CD4-positive, alpha-beta T cell treated with Interleukin-12 subunit alpha and Interleukin-12 subunit beta, for 1 hour (primary cell): ENCODE measurements at places on chromosomes 6 and 20.
A peak's percentile ranks its signal among the peaks of the same experiment; 100 is the strongest.

GRCh38 chr6:157244780-157245179 is 78.5 kb downstream of the TMEM242 start:
- DNase-seq = no peak

GRCh38 chr6:41589223-41589622 is 43.0 kb downstream of the FOXP4 start:
- DNase-seq = no peak

GRCh38 chr6:138719744-138720143 is 53.8 kb upstream of the CCDC28A start:
- no peak for DNase-seq

GRCh38 chr6:63452125-63452524 is 120.2 kb upstream of the LOC128125822 start:
- no peak for DNase-seq

GRCh38 chr20:63085151-63085861 is 78.5 kb upstream of the BHLHE23 start:
- DNase-seq = no peak

DNA sequence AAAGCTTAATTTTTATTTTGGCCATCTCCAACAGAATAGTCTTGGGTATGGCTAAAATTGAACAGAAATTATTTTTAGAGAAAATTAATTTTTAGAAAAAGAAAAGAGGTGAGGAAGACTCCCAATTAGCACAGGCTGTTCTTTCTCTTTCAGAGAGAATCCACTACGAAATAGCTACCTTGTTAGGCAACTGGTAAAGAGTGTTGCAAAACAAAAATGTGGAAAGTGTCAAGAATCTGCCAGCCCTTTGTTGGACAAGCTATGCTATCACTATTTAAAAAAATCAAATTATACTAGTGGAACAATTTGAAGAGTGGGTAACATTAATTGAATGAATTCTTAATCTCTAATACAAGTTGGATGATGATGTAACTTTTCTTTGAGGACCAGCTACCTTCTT is 19.2 kb upstream of the ZSCAN9 start:
- DNase-seq = no peak

DNA sequence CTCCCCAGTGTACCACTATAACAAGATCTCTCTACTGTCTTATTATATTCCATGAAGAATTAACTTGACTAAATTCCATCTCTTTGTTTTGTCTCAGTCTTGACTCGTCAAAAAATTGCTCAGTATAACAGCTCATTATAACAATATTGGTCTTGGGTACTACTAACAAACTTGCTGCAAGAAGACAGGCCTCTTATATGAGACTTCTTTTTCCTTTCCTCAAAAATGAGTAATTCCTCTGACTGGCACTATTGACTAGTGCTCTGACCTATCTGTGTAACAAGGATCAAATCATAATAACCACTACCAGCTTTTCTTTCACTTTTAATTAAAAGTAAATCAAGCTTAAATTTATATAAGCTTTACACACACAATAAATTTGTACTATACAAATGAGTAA is 91.3 kb upstream of the THEMIS start:
- DNase-seq = no peak

GRCh38 chr20:33686984-33687366 is 790 bp upstream of the E2F1 start:
- no peak for DNase-seq

DNA sequence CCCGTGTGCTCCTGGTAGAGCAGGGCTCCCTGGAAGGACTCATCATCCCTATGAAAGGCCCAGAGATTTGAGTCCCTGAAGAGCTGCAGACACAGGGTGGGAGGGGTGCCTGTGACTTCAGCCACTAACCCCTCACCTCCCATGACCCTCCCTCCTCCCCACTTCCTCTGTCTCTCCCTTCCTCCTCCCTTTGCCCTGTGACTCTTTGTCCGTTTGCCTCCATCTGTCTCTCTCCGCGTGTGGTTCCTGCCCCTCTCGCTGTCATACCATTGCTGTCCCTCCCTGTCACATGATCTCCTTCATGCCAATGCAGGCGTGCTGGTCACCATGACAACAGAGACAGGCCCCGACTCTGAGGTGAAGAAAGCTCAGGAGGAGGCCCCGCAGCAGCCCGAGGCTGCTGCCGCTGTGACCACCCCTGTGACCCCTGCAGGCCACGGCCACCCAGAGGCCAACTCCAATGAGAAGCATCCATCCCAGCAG is 19.0 kb downstream of the EPB41L1 start:
- DNase-seq = no peak

DNA sequence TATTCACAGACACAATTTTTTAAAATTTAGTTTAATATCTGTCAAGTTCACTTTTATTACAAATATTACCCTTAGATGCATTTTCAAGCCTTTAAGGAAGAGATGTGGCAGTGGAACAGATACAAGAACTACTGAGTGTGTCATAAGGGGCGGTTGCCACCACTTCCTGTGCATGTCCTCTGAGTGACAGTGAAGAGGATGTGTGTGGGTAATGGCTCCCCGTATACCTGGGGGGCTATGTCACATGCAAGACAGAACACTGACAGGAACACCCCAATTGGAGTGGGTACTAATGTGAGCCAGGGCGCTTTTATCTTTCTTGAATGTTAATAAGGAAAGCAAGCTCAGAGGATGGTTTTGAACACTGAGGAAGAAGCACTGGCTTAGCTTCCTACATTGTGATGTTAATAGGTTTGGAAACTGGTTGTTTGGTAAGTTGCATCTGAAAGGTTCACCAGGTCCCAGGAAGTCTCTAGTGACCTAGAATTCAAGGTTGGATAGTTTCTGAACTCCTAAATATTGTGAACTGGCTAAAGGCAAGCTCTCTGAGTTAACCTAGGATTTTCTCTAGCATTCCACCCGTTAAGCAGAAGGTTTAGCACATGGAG is 83.4 kb upstream of the ASF1A start:
- peak; percentile 82 for DNase-seq

DNA sequence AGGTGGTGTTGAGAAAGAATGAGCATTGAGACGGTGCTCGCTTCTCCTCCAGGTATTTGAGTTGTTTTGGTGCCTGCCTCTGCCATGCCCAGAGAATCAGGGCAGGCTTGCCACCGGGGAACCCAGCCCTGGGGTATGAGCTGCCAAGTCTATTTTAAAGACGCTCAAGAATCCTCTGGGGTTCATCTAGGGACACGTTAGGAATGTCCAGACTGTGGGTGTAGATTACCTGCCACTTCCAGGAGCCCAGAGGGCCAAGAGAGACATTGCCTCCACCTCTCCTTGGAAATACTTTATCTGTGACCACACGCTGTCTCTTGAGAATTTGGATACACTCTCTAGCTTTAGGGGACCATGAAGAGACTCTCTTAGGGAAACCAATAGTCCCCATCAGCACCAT is 28.3 kb downstream of the SAYSD1 start:
- DNase-seq = no peak

- no peak for DNase-seq
These were observed 304.1 kb downstream of the RFPL4B start for GRCh38 chr6:112651239-112651638.

DNA sequence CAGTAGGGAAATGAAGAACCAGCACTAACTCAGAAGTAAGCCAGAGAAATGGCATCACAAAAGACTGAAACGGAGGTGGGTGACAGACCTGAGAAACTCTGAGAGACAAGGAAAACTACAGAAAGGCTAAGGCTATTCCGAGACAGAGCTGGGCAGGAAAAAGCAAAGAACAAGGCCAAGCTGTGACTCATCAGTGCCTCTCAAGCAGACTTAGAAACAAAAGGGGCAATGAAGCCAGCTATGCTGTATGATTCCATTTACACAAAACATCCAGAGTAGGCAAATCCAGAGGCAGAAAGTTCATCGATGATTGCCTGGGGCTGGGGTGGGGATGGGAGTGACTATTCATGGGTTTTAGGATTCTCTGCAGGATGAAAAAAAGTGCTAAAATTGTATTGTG is 50.0 kb downstream of the SLC23A2 start:
- no peak for DNase-seq

DNA sequence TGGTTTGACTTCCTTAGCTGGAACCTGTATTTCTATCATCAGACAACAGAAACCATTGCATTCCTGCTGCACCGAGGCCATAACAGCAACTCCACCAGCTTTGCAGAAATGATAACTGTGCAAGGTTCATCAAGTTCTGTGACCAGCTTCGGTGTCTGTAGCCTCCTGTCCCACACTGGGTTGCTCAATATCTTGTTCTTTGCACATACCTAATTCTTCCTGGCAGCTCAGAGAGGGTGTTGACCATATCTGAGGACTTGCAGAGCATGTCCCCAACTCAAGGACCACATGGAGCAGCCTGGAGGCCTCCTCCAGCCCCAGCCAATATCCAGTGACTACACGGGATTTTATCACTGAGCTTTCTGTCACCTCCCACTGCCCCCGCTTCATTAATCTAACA is 59.3 kb upstream of the SCAF8 start:
- DNase-seq = no peak

DNA sequence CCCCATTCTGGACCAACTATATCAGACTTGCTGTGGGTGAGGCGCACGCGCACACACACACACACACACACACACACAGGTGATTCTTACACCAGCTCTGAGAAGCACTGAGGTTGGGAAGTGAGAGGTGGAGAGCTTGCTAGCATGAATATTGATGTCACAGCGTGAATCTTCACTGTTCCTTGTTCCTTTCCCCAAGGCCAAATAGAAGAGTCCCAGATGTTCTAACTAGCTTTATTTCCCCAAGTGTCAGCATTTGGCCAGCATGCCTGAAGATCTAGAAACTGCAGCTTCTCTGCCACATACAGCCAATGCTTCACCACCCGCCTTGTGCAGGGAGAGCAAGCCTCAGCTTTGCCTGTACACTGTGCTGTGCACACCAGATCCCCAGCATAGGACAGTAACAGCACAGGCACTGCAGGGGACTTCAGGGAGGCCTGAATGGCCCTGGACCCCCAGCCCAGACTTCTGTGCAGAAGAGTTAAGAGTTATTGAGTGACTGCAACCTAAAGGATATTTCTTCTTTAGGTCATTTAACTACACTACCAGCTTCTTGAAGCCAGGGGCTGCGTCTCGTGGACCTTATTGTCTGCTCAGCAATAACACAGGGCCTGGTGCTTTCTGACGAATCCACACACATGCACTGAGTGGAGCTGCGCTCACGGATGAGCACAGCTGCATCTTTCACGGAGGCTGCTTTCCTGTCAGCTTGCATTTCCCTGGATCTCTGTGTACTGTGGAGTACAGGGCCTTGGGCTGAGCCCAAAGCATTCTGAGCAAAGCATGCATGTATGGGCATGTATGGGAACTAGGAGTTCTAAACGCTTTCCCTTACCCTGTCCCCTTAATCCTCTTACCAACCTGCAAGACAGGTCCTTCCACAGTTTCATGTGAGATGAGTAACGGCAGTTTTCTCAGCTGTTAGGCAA is 13.9 kb upstream of the CD93 start:
- DNase-seq = no peak

- DNase-seq = no peak
These were observed 30.8 kb upstream of the COL21A1 start for GRCh38 chr6:56278171-56278591.

GRCh38 chr6:163395122-163395830 is 19.2 kb upstream of the QKI start:
- no peak for DNase-seq

GRCh38 chr6:54473328-54473727 is 165.1 kb downstream of the TINAG start:
- no peak for DNase-seq

DNA sequence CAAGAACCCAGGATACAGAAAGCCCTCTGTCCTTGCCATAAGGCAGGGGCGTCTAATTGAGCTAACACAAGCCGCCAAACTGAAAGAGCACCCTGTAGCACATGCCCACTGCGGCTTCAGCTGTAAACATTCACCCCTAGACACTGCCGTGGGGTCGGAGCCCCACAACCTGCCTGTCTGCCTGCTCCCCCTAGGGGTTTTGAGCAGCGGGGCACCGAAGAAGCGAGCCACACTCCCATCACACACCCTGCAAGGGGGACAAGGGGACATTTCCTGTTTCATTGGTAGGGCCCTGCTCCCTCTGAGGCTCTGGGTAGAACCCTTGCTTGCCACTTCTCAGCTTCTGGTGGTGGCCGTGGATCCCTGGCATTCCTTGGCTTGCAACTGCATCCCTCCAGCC is 45.2 kb upstream of the BCLAF1 start:
- DNase-seq = no peak

DNA sequence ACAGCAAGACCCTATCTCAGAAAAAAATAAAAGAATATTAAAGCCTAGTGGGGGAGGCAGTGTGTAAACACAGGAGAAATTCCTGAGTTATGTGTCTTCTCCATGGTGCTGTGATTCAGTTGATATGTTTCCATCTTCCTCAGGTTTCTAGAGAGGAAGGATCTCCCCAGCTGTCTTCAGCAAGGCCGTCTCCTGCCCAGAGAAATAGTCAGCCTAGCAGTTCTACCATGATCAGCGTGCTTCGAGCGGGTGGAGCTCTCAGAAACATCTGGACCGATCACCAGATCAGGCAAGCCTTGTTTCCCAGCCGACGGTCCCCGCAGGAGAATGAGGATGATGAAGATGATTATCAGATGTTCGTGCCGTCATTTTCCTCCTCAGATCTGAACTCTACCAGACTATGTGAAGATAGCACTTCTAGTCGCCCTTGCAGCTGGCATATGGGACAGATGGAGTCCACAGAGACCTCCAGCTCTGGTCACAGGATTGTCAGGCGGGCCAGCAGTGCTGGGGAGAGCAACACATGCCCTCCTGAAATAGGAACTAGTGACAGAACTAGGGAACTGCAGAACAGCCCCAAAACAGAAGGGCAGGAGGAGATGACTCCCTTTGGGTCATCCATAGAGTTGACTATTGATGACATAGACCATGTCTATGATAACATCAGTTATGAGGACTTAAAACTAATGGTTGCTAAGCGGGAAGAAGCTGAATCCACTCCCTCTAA is 34.9 kb upstream of the MTHFD1L start:
- no peak for DNase-seq

GRCh38 chr6:149922642-149923326 is at the start of gene RAET1G:
Gene RAET1G (minus strand): TSS chr6:149923121. CDS start chr6:149923010, 111 bp downstream.
- DNase-seq = peak; percentile 86

- DNase-seq = no peak
These were observed 213.0 kb upstream of the SUPT3H start for GRCh38 chr6:45590696-45591184.

DNA sequence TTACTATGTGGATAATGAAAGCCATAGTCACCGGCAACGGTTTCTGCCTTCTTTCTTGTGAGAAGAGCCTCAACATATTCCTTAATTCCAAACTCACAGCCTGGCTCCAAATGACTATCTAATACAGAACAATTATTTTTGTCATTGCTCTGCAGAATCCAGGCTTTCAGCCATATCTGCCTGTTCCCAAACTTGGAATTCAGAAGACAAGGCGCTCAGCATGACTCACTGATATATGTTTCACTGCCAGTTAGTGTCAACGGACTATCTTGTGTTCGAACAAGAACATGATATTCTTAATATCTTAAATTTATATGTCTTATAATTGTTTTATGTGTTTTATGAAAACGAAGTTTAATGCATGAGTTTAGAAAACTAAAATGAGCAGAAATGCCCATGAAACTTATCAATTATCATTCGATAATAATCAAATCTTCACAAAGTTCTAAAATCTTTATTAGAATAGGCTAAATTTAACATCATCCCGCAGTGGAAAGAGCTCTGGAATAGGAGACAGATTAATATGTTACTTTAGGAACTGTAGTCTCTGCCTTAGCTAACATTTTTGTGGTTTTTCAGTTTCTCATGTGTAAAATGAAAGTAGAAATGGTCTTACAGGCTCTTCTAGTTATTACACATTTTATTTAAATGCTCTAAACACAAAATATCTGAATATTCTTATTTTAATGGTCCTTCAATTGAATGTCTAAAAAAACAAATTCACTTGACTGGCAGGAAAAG is 669.3 kb upstream of the GJE1 start:
- no peak for DNase-seq

- peak; percentile 31 for DNase-seq
These were observed 11.5 kb upstream of the TMC2 start for GRCh38 chr20:2524709-2525506.

GRCh38 chr20:38617011-38617829 is 15.6 kb downstream of the ARHGAP40 start:
- DNase-seq = no peak
